ENCODE measurements at places on chromosomes 1 and 21. TPM values are rescaled to one million over a fixed set of nuclear protein-coding genes. Genes with fewer than 3 reads are reported as not detected.

DNA sequence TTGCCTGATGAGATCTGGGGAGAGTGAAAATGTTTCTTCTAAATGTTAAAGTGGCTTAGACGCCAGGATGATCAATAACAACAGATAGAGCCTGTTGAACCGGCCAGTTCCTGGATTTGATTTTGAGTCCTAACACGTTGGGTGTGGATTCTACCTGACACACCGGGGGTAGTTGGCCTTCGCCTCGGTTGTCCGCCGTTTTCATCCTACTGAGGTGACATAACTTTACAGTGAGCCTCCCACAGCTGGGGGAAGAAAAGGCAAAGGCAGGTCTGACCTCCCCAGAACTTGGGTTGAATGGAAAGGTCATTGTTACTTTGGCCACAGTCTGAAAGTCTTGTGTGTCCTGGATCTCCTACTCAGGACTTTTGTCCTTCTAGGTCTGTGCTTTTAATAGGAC is 1.1 kb downstream of the PGD start:
- no peak for DNase-seq

DNA sequence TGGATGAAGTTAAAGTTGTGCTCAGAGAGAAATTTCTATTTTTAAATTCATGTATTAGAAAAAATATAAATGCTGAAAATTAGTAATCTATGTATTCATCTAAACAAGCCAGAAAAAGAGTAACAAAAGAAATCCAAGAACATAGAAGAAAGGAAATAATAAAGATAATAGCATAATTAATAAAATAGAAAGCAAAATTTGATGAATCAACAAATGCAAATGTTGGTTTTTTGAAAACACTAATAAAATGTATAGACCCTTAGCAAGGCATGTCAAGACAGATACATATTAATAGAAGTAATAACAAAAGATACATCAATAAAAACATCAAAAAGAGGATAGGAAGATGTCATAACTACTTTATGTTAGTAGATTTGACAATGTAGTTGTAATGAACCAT is 18.0 kb downstream of the F13B start:
- DNase-seq, result no peak

DNA sequence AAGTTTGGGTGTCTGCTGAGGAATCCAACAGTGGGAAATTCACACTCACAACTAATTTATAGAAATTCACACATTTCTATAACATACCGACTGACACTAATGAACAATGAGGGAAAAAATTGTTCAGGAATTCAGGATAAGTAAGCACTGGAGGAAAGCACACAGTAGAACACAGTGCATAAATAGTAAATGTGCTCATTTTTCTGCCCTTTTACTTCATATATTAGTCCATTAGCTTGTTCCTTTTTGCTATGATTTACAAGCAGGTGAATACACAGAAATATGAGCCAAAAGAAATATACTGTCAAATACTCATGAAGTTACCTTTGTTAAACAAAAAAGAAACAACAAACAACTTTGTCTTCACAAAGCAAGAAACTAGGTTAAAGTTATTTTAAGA is 11.3 kb downstream of the NRIP1 start:
- DNase-seq, result no peak

DNA sequence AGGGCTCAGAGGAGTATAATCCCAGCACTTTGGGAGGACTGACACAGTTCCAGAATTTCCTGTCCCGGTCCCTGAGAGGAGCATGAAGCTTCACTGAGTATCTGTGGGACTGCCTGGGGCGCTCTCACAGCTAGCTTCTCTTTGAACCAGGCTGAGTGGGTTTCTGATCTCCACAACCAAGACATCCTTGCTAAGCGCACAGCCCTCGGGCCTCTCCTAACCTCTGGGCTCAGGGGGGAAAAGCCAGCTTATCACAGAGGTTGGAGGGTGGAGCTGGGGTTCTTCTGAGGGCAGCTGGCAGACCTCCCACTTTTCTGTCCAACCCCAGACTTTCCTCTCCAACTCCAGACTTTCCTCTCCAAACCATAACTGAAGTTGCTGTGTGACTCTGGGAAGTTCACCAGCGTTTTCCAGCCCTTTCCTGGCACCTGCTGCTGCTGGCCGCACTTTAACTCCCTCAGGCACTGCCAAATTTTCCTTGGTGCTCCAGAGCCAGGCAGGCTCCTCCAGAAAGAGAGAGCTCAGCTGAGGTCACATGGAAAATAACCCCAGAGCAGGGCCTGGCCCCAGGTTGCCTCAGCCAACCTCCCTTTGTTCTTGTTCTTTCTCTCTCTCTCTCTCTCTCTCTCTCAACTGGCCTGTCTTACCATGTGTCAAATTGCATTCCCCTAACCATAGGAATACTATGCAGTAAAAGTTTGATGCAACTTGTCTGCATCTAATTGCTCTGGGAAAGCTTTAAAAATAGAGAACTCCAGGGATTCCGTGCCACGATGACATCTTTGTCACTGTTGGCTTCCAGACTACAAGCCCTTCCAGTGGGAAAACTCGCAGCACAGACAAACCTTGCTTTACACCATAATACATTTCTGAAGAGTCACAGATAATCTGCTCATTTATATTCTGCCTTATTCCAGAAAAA is 49.5 kb downstream of the OLFML2B start:
- DNase-seq, result no peak

GRCh38 chr1:60697204-60697994 is 385.0 kb upstream of the NFIA start:
- no peak for DNase-seq

The RPE65 gene
- total RNA-seq, result not detected

DNA sequence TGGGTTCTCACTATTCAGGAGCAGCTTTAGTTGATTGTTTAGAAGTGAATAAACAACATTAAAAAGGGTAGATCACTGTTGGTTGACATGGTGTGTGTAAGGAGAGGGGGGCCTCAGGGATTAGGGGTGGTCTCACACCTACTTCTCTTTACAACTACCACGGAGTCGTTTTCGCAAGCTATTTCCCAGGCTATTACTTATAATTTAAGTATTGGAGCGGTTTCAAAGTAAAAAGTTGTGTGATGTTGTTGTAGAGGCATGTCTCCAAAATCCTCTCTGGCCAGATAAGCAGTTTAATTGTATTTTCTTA is 1.3 kb downstream of the GPSM2 start:
- DNase-seq, result no peak

The CALML6 gene
- total RNA-seq, result 0.81 TPM

DNA sequence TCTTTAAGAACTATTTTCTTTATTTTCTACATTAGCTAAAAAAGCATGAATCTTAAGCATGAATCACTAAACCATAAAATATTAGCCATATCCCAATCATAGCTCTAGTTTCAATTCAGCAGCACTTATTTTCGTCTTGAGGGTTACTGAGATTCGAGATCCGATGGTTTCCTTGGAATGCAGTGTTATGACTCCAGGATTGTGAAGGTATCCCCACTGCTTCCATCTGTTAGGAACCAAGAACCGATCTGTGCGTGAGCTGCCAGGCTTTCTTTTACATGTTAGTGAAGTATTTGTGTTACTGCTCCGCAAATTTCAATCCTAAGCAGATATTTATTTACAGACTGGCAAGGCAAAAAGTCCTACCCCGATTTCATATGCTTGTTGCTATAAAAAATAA is 18.8 kb downstream of the TNFRSF9 start:
- DNase-seq, result no peak

DNA sequence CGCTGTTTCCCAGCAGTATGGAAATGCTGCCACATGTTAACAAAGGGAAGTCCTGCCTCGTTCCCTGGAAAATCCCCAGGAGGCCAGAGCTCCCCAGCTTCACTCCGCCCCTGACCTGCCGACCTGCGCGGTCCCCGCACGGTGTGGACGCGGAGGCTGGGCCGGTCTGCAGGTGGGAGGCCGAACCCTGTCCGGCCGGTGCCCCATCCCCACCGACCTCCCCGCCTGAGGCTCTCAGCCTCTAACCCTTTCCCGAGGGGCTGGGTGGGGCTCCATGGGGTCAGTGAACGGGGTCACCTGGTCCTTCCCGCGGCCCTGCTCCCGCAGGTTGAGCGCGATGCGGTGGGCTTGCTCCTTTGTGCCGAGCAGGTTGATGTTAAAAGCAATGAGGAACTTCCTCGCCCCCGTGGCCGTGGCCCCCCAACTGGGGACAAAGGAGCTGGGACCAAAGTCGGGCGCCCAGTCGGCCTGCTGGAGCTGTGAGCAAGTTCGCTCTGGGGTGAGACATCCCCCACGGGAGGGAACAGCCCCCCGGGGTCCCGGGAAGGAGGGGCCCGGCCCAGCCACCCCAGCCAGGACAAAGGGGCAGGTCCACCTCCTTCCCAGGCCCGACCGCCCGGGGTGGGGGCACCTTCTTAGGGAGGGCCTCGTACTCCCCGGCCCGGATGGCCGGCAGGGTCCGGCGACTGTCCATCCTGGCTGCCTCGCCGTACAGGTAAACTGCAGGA is 4.0 kb downstream of the FTCD start:
- DNase-seq, result no peak

DNA sequence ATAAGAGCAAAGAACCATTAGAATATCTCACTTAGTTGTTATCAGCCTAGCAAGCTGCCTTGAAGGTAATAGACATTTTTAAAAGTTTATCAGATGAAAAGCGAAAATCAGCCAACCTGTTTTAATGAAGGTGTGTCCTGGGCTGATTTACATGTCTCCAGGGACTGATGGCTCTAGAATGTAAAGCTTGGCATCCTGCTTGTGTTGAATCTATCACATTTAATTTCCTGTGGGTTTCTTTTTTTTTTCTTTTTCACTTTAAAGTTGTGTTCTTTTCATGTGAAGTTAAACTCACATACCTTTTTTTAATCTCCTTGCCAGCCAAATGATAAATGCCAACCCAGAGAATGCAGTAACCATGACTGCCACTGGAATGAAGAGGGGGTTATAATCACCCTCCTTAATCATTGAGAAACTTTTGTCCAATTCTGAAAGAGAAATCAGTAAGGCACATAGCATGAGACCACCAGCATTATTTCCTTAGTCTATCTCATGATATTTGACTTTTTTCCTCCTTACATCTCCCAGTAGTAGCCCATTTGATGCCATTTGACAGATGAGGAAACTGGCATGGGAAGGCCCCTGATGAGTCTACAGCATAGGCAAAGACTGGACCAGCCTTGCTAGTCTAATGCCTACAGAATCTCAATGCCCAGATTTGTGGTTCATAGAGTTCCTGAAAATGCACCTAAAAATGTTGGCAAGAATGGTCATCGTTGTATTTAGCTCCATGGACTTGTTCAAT is 10.0 kb downstream of the SELL start:
- DNase-seq, result no peak

GRCh38 chr1:22176258-22176657 is 33.4 kb upstream of the WNT4 start:
- DNase-seq, result no peak

GRCh38 chr1:86965012-86965826 is 50.8 kb downstream of the HS2ST1 start:
- DNase-seq, result no peak
